ENCODE measurements at places on chromosomes 1 and 21.
A peak's percentile ranks its signal among the peaks of the same experiment; 100 is the strongest.

DNA sequence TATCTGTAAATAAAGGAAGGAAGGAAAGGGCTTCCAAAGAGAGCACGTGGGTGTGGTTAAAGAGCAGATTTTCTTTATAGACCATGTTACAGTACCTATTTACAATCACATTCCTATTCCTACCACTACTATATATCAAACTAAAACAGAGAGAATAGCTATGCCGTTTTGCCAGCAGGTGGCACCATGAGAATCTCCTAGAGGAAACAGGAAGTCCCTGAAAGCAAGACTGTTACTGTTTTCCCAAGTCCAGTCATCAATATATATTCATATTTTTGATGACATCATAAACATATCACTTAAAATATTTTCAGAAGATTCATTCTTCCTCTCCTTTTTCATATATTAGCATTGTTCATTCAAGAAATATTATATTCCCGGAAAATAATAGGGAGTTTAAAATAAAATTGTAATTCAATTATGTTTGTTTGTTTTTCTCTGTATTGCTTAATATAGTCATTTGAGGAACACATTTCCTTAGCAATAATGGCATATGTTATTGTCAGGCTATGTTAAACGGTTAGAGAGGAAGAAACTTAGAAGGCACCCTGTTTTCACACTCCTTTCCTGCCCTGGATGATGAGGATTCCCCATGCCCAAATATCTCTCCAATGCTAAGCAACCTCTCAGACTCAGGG is 6.6 kb downstream of the CCDC190 start:
- peaks cover 55% of the 10 kb centered on the region for H3K4me1 ChIP-seq
- DNase-seq = peak; percentile 72
- no peak overlapping the region for H3K4me3 ChIP-seq
- peaks cover 6% of the 10 kb centered on the region for H3K27me3 ChIP-seq
- no peak overlapping the region for H3K27ac ChIP-seq

DNA sequence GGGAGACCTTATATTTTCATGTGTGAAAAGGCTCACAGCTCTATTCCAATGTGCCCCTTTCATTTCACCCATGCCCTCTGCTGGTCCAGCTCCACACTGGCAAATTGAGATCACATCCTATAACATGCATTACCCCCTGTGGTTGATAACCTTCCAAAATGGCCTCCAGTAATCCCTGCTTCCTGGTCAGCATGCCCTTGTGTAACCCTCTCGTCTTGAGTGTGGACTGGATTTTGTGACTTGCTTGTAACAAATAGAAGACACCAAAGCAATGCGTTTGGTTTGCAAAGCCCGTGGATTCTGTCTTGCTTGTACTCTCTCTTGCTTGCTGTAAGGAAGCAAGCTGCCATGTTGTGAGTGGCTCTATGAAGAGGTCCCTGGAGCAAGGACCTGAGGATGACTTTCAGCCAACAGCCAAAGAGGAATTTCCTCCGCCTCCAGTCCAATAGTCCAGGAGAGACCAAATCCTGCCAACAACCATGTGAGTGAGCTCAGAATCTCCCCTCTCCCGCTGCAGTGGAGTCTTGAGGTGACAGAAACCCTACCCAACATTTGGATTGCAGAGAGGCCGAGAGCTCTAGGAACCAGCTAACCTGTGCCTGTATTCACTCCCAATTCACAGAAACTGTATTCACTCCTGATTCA is 17.4 kb downstream of the KCNA10 start:
- DNase-seq = no peak
- no peaks in the 10 kb centered on the region for H3K4me1 ChIP-seq
- no peaks in the 10 kb centered on the region for H3K36me3 ChIP-seq

DNA sequence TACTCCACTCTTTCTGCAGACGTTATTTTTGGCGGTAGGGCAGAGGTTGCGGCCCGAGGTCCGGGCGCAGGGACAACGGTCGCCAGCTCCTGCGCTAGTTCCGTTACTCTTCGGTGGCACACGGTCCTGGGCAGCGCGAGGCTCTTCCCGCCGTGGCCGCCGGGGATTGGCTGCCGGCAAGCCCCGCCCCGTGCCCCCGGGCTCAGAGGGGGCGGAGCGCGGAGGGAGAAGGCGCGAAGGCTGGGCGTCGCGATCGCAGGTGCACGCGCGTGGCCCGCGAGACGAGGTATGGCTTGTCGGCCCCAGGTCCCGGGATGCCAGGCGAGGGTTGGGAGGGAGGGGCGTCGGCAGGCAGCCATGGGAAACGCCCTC is 518 bp upstream of the SHE start:
- H3K27ac ChIP-seq = no peak overlapping the region
- no peaks in the 10 kb centered on the region for H3K36me3 ChIP-seq
- no peak overlapping the region for H3K4me3 ChIP-seq
- no peaks in the 10 kb centered on the region for H3K4me1 ChIP-seq
- no peak for DNase-seq

DNA sequence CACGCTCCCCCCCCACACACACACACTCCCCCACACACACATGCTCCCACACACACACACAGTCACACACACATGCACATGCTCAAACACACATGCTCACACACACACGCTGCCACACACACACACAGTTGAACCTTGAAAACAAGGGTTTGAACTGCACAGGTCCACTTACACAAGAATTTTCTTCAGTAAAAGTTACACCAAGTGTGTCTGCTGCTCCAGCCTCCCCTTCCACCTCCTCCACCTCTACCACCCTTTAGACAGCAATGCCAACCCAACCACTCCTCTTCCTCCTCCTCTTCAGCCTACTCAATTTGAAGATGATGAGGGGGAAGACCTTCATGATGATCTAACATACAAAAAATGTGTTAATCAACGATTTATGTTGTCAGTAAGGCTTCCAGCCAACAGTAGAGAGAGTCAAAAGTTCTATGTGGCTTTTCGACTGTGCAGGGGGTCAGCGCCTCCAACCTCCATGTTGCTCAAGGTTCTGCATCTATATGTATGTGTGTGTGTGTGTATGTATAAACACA is 26.8 kb downstream of the HSF2BP start:
- no peak for DNase-seq
- H3K36me3 ChIP-seq = peaks cover 8% of the 10 kb centered on the region
- H3K27me3 ChIP-seq = peaks cover 3% of the 10 kb centered on the region
- H3K4me3 ChIP-seq = no peak overlapping the region
- H3K27ac ChIP-seq = no peak overlapping the region
